ENCODE measurements at places on chromosomes 7 and 10.

DNA sequence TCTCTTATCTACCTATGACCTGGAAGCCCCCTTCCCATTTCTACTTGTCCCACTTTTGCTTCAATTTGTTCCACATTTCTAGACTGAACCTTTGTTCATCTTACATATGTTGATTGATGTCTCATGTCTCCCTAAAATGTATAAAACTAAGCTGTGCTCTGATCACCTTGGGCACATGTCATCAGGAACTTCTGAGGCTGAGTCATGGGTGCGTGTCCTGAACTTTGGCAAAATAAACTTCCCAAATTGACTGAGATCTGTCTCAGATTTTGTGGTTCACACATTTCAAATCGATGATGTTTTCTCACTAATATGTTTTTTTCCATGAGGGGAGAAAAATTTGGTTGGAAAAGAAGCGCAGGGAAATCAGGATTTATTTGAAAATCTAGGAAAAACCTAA, 406.2 kb upstream of the LRRTM3 start:
- no peak for DNase-seq

- no peak for DNase-seq
Measured at GRCh38 chr7:70720191-70720873, 411.6 kb upstream of the GALNT17 start.

DNA sequence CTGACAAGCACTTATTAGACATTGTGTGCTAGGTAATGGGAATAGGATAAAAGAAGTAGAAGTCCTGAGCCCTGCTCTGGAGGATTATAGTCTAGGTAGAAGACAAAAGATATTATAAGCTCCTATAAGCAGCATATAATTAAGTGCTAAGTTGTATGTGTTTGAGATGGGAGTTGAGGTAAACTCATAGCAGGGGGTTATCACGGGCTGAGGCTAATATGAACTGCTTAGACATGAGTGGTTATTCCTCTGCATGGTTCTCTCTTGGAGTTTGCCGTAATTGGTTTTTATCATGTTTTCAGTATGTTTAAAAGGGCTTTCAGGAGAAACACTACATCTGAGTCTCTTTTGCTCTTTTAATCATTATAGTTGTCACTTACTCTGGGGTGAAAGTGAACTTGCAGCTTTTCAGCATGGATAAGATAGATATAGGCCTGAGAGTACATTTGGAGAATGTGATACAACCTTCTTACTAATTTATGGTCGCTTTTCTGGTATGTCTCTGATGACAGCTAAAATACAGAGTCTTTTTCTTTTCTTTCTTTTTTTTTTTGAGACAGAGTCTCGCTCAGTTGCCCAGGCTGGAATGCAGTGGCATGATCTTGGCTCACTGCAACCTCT, 39.0 kb downstream of the SMNDC1 start:
- no peak for DNase-seq

DNA sequence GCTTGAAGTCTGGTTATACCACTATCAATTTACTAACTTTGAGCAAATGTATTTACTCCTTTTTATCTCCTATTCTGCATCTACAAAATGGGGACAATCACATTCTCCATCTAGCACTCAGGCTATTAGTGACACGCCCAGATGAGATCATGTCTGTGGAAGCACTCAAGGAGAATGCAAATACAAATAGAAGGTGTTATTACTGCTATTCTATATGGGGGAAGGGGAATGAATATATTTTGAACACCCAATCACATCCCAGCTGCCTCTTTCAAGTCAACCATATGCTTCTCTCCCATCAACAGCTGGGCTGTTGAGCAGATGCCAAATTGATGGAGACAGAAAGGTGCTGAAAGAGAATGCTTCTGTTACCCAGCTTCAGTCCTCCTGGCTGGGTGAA, 23.5 kb downstream of the SGMS1 start:
- DNase-seq = no peak

- DNase-seq = peak; percentile 66
Measured at GRCh38 chr10:29392376-29393021, 103.6 kb downstream of the LYZL1 start.

GRCh38 chr10:15877836-15878576, 17.7 kb upstream of the MINDY3 start:
- no peak for DNase-seq

DNA sequence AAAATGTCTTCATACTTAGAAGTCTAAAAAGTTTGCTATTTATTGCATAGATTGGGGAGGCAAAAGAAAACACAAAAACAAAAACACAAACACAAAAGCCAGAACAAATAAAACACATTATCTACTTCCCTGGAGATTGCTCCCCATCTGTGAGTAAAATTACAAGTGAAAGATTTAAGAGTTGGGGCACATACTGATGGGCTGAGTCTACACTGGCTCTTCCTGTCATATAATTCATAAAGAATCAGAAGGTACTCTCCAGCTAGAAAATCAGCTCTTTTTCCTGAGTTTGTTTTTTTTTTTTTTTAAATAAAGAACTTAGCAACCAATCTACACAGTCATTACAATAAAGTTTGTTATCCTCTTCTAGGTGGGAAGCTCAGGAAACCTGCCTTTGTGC, 192.4 kb upstream of the LRRN3 start:
- no peak for DNase-seq

GRCh38 chr7:54116956-54117355, 425.2 kb upstream of the VSTM2A start:
- DNase-seq = no peak

DNA sequence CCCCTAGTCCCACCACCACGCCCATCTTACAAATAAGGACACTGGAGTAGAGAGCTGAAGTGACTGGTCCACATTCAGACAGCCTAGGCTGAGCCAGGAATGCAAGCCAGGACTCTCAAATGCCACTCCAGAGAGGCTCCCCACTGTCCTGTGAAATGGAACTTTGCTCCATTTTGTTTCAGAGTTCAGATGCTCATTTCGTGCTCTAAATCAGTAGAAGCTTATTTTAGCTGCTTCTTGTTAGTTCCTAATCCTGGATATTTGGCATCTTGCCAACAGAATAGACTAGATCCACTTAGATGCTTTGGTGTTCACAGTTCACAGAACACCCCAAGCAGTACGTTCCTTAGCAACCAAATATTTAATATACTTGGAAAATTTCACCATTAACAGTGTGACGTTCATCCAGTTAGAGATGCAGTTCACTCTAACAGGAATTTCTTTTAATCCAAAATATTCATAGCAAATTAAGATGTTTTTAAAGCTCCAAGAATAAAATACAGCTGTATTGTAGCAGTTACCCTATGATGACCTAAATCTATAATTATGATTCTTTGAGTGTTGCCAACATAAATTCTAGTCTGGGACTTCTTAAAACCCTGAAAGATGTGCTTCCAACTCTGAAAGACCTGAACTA, 7.3 kb downstream of the MMP21 start:
- no peak for DNase-seq

DNA sequence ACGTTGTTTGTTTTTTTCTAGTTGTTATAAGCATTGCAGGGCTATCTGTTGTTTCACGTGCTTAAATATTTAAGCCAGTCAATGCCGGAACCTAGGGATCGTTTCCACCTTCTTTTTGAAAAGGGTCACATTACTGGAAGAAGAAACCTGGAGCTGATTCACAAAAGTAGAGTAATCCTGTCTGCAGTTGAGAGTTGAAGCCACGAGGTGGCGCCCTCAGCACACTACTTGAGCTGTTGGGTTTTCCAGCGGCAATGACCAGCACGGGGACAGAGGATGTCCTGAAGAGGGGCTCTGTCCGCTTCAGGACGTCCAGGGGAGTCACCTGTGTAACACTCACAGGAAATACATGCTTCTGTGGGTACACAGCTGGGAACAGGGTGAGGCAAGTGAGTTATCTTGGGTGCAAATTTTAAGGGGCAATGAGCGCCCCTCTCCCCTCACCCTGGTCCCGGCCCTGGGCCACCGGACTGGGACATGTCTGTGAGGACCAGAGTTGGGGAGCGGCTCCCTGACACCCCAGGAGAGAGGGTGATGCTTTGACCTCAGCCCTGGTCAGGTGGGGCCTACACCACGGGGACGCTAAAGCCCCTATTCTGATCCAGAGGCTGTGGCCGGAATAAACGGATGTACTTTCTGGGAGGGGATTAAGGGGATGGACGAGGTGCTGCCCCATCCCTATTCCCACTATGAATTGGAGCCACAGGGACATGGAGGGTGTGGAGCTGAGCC, 26.3 kb upstream of the WDFY4 start:
- peak; percentile 86 for DNase-seq

GRCh38 chr10:102678842-102679289, 34.6 kb downstream of the TRIM8 start:
- DNase-seq = peak; percentile 90

- DNase-seq = no peak
Measured at GRCh38 chr10:129949891-129950291, 14.2 kb downstream of the EBF3 start.

GRCh38 chr10:6465437-6465836, 114.6 kb downstream of the PRKCQ start:
- no peak for DNase-seq

GRCh38 chr7:16929146-16929762, 47.5 kb upstream of the AGR3 start:
- peak; percentile 58 for DNase-seq

GRCh38 chr10:77925410-77925794, 1.2 kb downstream of the DLG5 start:
- no peak for DNase-seq

DNA sequence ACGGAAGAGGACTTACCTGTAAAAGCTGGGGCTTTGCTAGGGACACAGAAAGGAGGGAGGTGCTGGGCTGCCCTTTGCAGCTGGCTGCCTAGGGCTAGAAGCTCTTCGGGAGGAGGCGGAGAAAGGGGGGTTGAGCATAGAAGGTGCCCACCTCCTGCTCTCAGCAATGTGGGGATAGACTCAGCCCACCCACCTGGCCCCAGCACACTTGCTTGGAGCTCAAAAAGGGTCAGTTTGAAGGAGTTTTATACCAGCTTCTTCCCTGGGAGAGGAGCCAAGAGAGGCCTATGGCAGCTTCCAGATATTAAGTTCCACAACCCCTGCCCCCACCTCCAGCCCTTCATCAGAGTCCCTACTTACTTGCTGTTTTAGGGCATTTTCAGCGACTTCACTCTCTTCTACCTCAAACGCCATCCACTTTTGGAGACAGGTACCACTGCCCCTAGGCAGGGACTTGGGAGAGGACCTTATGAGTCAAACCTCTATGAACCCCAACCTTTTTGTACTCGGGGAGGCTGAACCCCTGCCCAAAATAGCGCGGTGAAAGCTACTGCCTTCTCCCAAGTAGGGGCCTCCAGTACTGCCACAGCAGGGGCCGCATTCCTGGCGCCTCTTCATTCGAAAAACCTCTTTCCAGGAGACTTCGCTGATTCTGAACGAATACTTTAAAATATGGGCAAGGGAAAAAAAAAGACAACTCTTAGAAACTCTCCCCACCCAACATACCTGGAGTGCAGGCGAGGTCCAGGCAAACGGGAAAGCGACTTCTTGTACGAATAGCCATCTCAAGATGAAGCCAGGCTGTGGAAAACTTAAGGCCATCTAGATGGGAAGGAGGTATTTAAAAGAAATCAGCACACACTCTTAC, 1.2 kb upstream of the EVX1 start:
- DNase-seq = no peak

- DNase-seq = no peak
Measured at GRCh38 chr10:34157501-34157900, 657.6 kb downstream of the PARD3 start.

DNA sequence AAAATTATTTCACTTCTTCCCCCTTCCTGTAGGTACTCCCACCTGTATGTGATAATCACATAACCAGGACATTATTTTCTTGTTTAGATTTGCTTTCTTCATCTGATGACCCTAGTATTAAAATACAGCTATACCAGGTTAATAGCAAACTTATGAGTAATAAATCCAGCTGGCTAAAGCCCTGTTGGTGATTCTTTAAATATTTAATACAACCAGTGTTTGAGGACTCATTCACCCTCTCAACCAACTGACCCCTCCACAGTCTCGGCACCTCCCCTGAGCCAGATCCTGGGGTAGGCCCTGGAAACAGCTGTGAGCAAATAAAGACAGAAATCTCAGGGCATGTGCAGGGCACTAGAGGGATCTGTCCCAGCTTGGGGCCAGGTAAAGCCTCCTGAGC, 58.5 kb downstream of the BLNK start:
- DNase-seq = no peak

GRCh38 chr10:95506056-95506737, 55.0 kb downstream of the SORBS1 start:
- DNase-seq = peak; percentile 24

- no peak for DNase-seq
Measured at GRCh38 chr10:31669357-31669756, 259.3 kb downstream of the ARHGAP12 start.

DNA sequence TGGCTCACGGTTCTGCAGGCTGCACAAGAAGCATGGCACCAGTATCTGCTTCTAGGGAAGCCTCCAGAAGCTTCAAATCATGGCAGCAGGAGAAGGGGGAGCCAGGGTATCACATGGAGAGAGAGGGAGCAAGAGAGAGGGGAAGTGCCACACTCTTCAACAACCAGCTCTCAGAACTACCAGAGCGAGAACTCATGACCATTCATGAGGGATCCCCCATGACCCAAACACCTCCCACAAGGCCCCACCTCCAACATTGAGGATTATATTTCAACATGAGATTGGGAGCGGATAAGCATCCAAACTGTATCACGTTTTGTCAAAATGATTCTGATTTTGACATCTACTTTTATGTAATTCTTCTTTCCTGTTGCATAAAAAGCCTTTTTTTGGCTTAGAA, 38.5 kb downstream of the CREM start:
- no peak for DNase-seq

- DNase-seq = no peak
Measured at GRCh38 chr10:133042061-133042460, 45.7 kb upstream of the ADGRA1 start.

- no peak for DNase-seq
Measured at GRCh38 chr10:83988435-83988834, 150.9 kb upstream of the GHITM start.

GRCh38 chr7:26005683-26006410, 146.2 kb upstream of the NFE2L3 start:
- DNase-seq = no peak
